NCI-H2029 treated with DMSO at 0.1 percent for 48 hours (cell line): ENCODE measurements at places on chromosomes 2 and 18.

DNA sequence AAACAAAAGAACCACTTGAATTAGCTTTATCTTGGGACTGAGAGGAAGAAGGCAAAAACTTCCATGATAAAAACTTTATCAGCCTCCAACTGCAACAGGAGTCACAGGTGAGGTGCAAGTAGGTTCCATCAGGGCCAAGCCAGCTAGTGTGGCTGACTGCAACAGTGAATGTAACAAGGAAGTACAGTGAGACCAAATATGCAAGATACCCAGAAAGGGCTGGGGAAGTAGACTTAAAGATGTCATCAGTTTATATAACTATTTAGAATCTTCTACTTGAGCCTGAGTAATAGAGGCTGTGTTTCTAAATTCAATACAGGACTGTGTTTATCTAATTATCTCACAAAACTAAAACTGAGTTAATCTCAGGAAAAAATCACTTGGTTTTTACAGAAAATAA, 14.8 kb downstream of the PLEKHM3 start:
- no peak for DNase-seq

DNA sequence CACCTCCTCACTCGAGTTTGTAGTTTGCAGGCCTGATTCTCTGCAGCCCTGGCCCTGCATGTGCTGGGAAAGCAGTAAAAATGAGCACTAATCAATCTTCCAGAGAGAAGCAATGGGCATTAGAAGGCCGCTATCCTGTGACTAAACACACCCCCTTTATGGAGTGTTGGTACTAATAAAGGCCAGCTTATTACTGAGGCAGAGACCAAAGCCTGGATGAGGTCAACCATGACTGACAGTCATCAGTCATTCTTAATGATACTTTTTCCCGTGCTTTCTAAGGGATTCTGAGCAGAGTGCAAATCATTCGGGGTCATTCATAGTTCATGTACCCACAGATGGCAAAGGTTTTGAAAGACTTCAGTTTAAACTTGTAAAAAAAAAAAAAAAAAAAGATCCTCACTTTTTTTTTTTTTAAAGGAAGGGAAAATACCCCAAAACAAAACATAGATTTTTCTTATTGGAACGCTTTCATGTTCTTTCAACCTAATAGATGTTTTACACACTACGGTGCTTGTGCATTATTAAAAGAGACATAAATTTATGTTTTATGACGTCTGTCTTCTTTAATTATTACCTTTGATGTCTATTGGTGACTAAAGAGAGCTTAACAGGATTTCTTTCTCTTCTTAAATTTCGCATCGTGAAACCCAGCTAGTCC, 13.2 kb downstream of the TSHZ1 start:
- DNase-seq, result no peak

- no peak for DNase-seq
These were observed 18.8 kb upstream of the CCDC195 start for GRCh38 chr2:224734949-224735348.

DNA sequence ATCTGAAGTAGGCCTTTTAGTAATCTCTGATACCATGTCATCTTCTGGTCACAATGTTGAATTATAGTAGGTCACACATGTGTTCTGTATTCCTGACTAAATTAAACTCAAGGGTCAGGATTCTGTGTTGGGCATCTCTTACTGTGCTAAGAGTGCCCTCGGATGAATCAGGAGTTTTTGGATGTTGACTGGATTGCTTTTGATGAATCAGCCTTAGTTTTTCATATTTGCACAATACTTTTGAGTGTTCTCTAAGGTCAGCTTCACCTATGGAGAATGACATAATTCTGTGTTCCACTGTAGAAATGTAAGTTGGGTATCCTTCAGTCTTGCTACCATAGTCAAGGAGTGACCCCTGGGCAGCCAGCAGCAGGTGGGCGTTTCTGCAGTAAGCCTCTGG, 190.1 kb downstream of the PTPRM start:
- no peak for DNase-seq

- DNase-seq, result no peak
These were observed 70.3 kb downstream of the ANTXR1 start for GRCh38 chr2:69083235-69083748.

- DNase-seq, result no peak
These were observed 71.0 kb downstream of the COX7A2L start for GRCh38 chr2:42290005-42290404.

- DNase-seq, result no peak
These were observed 64.0 kb upstream of the CERS6 start for GRCh38 chr2:168392024-168392423.

DNA sequence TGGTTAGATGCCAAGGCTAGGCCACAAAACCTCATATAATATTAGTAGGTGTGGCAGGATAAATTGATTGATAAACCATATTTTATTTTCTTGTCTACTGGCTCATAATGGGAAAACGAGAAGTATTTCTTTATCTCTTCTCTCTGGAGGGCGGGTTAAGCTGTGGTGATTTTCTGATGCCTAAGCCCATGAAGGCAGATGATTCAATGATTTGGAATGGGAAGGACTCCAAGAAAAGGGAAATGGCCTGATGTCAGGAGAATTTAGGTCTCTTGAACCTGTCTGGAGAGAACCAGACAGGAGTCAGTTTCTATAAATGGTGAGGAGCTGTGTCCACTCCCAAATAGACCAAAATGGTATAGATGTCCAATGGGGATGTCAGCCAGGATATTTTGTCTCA, 18.7 kb upstream of the MAP4K3 start:
- no peak for DNase-seq

DNA sequence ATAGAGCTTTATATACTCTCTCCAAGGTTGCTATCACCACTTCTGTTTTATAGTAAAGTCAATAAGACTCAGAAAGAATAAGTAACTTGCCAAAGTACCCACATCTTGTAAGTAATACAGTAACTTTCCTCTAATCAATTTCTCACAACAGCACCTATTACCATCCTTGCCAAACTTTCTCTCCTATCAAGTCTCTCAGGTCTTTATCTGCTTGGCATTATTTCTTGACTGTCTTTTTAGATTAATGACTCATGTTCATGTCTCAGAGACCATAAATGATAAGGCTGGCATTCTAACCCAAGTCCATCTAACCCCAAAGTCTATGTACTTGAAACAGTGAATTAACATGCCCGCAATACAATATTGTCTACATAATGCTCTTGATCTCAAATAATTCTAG, 618.0 kb upstream of the ZEB2 start:
- no peak for DNase-seq

DNA sequence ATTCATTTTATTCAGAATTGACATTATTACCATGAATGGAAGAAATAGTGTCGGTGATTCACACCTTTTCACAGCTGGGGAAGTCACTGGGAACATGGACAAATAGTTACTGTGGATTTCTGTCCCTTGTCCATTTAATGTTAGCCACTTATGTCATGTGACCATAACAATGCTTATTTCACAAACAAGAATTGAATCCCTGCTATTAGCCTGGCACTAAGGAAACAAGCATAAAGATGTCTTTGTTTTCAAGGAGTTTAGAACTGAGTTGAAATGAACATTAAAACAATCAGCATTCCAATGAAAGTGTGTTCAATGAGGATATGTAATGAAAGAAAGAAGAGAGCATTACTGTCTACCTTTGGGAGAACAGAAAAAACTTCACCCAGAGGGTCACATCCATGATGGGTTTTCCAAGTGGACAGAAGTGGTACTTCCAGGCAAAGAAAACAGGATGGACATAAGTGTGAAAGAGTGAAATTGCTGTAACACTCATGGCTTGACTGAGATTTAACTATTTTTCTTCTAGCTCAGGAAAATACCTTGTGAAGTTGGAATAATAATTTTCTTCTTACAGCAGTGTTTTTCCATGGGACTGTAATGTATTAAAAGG, 324.5 kb upstream of the UBE2E3 start:
- no peak for DNase-seq

DNA sequence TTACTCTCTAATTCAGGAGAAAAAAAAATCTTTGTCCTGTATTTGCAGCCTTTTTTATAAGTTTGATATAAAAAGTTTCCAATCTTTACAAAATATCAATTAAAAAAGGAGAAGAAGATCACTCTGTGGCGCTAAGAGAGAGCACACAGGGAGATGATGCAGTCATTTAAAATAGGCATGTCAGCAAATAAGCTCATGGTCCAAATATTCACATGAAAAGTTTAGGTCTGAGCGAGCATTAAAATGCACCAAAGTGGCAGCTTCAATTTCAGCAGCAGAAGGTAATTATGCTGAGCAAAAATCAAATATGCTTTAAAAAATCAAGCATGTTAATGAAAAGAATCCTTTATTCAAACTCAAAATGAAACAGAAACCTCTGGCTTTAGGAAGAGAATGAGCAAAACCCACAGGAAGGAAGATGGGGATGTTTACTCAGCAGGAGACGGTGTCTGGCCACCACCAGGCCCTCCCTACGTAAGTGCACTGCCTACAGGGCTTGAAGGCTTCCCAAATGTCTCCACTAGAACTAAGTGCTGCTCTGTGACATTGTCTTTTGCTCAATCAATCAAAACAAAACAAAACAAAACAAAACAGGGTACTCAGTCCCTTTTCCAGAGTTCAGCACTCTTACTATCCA, 120.4 kb downstream of the L3MBTL4 start:
- DNase-seq, result no peak

DNA sequence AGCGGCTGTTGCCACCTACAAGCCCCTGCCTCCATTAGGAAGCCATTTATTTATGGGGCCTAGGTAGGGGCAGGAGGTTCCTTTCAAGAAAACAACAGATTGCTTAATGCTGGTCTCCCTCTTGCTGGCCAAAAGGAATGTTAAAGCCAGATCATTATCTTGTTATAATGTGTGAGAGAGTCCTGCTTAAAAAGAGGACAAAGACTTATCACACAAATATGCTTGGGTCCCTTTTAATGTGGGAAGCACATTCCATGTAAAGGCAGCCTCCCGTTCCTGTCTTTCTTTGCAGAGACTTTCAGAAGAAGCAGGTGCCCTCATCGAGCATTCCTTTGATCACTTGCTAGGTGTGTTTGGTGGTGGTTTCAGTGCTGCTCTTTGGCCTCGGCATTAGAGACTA, 76.4 kb downstream of the AGAP1 start:
- DNase-seq, result no peak

GRCh38 chr2:190255676-190256075, 64.0 kb downstream of the HIBCH start:
- DNase-seq, result no peak

DNA sequence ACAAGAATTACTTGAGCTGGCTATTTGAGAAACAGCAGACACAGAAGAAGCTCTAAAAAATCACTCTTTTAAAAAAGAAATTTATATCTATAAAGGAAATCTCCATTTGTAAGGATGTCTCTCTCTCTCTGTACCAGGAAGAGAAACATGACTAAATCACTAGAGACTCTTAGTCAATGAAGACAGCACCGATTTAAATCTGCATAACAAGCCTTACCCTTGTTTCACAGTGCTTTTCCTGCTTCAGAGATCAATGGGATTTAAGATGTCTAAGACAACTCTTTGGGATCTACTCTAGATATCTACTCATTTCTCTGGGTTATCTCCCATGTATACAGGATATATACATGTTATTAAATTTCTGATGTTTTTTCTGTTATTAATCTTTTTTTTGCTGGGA, 359.2 kb upstream of the RND3 start:
- DNase-seq, result no peak

DNA sequence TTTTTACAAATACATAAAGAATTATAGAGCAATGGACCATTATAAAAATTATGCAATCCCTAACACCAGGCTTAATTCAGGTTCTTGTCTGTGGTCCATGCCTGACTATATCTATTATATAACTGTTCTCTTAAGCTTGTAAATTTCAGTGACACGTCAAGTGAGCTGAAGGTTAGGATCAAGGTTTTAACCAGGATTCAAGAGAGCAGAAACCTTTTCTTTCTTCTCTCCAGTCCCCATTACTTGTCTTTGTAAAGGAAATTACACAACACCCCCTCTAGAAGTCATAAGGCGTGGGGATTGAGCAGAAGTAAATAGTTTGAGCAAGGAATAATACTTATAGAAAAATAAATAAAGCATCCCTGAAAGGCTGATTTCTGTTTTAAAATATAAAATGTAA, 122.0 kb downstream of the ZNF521 start:
- no peak for DNase-seq

DNA sequence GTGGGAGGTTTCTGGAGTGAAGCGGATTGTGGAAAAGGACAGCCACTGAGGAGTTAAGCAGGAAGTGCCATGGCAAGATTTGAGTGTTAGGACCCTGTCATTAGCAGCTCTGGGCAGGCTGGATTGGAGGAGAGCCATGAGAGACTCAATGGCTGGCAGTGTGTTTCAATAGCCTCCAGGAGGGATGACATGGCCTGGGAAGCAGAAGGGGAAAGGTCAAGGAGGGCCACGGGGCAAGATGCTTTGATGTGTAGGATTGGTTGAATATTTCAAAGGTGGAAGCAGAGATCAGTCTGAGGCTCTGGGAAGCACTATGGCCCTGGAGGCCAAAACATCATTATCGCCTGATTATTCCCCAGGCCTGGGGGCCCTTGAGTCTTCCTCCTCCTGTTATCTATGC, 229.0 kb upstream of the HS6ST1 start:
- DNase-seq, result no peak

GRCh38 chr2:187529977-187530721, 24.1 kb downstream of the TFPI start:
- no peak for DNase-seq

DNA sequence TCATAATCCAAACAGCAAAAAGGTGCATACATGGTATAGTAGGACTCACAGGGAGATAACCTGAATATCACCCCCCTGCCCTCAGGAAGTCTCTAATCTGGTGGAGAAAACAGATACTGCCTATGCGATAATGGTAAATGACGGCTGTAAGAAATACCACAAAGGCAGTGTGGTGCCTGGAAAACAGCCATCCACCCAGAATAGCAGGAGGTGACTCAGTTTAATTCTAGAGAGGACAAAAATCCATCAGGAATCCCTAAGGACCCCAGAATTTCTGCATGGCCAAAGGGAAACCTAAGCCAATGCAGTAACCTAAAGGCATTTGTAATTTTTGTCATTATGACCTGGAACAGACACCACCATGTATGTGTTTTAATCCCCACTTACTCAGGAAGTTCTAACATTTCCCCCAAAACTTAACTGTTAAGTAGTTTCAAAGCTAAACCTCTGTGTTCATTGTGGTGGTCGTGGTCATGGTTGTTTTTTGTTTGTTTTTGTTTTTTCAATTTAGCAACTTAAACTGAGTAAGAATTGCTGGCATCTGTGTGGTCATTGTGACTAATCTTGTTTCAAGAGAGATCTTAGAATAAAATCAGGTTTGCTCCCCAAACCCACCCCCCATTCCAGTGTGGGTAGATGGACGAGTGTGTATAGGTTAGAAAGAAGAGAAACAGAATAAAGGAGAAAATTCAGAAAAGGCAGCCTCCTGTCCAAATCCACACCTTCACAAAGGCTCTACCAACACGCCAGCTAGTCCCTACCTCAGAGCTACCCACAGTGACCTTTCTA, 121.5 kb upstream of the CDCA7 start:
- DNase-seq, result no peak

DNA sequence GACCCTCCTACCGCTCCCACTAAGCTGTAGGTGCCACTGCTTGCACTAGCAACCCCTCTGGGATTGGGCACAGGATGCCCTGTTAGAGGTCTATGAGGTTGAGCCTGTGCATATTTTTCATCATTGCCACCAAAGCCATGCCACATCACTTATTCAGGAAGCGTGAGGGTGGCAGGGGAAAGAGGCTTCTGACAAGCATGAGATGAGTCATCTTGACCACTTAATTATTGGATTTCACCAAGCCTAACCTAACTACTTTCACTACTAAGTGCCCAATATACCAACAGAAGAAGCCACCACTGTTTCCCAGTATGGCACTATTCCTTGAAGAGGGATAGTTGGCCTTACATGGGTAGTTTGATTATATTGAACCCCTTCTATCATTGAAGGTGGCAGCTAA, 181.3 kb upstream of the EPHA4 start:
- no peak for DNase-seq

- DNase-seq, result no peak
These were observed 612.4 kb downstream of the NYAP2 start for GRCh38 chr2:226011716-226012450.

- DNase-seq, result no peak
These were observed 328.4 kb downstream of the DYSF start for GRCh38 chr2:71781695-71782228.
